ENCODE measurements at places on chromosomes 6 and 20.

- DNase-seq = no peak
Observed at GRCh38 chr6:163369141-163369540, 45.4 kb upstream of the QKI start.

GRCh38 chr6:12844284-12845223 lies 128.0 kb downstream of the PHACTR1 start:
- no peak for DNase-seq

GRCh38 chr20:31860390-31861134 lies 9.8 kb downstream of the DUSP15 start:
- DNase-seq = no peak

GRCh38 chr6:159695984-159696383 lies 2.9 kb upstream of the SOD2 start:
- no peak for DNase-seq

DNA sequence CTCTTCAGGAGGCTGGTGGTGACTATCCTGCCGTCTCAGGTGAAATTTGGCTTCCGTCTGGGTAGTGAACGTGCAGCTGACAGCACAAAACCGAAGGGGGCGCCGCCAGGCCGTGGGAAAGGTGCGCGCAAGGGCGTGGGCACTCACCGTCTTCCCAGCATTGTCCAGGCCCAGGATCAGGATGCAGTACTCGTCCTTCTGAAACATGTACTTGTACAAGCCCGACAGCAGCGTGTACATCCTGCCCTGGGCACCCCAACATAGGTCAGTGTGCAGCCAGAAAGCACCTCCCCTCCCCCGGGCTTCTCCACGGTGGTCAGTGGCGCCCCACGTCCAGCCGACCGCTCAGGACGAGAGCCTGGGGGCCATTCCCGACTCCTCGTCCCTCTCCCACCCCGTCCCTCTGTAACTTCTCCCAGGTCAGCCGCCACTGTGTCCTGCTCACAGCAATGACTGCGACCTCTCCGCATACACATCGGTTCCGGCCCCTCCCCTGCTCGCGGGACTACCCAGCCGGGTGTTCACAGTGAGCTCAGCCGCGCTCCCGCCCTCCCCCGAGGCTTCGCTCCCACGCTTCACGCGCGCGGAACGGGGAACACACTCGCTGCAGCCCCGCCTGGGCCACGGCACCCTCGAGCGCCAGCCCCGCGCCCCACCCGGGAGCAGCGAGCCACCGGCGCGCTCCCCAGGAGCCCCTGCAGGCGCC lies 771 bp downstream of the ARFRP1 start:
- peak; percentile 35 for DNase-seq

DNA sequence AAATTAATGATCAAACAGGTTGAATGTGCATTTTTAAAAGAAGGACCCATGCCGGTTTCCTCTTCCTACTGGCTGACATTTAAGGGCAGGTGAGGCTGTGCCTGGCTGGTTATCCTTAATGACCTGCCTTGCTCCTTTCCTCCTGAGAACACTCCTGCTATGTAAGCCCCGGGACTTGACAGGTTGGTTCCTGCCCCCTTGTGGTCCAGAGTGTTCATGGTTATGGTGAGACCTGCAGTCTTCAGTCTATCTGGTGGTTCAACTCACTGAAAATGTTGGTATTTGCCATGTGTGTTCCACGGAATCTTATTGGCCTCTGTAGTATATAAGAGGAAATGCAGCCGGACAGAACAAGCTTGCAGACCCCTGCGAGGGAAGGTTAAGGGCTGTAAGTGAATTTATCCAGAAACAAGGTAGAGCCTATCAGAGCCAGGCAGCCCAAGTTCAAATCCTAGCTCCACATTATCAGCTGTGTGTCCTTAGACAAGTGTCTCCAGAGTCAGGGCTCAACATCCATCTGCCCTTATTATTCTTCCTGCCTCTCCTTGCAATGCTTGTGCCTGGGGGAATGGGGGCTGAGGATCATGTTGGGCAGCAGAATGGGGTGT lies 5.2 kb upstream of the BPIFA3 start:
- no peak for DNase-seq

DNA sequence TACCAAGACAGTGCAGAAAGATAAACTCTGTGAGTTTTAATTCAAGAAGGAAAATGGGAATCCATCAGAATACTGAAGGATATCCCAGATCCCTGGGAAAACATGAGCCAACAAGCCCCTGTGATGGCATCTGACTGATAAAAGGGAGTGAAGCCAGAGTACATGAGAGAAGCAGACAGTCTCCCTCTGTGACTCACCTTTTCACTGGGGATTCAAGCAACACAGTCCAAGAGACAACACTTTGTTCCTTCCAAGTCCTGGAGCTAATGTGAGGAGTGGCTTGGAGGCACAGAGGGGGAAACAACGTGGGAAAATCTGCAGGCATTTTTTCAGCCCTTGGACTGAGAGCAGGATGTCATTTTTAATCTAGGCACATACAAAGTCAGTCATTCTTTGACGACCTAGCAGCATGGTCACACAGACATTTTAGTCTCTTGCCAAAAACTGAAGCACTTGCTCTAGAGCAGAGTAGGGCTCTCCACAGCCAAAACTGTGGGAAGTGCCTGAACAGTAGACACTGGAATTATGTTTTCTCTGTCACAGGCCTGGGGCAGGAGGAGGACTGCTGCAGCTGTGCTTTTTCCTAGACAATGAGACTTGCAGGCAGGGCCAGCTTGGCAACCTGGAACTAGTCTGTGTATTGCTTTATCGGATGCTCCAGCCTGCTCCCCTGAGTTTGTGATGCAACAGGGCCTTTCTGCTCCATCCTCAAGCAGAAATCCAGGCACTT lies 465.0 kb upstream of the GJE1 start:
- no peak for DNase-seq

DNA sequence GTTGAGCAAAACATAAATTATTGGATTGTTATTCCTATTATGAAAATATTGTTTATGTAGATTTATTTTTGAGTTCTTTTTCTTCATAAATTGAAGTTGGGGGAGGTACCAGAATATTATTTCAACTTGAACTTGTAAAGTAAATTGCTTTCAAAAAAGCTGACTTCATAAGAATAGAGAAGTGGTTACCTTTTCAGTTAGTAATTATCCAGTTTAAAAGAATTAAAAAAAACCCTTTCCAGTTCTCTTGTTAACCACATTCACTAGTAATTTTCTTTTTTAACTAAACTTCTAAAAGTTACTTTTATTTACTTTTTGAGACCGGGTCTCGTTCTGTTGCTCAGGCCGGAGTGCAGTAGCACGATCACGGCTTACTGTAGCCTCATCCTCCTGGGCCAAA lies 124.3 kb downstream of the CDKAL1 start:
- DNase-seq = no peak

- DNase-seq = no peak
Observed at GRCh38 chr6:170076466-170077165, 214.3 kb downstream of the DLL1 start.

- no peak for DNase-seq
Observed at GRCh38 chr20:45892828-45893500, 1.8 kb downstream of the CTSA start.

- no peak for DNase-seq
Observed at GRCh38 chr6:138546733-138547185, 47.5 kb upstream of the NHSL1 start.

- no peak for DNase-seq
Observed at GRCh38 chr20:44188752-44189151, 1.8 kb upstream of the JPH2 start.

DNA sequence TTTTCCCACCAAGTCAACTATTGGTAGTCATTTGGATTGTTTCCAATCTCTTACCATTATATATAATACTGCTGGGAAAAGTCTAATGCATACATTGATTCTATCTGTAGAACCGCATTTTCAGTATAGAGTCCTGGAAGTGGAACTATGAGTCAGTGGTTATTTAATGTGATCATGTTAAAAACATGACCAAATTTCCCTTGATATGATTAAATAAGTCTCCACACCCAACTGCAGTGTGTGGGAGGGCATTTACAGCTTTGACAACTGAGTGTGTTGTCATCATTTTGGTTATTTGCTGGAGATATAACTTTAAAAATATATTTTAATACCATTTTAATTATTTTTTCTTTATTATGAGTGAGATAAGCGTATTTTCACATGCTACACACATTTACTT lies 1027.6 kb downstream of the EYS start:
- no peak for DNase-seq

- no peak for DNase-seq
Observed at GRCh38 chr20:44494681-44495080, 19.0 kb downstream of the TTPAL start.

- DNase-seq = no peak
Observed at GRCh38 chr6:21831521-21832291, 238.2 kb downstream of the SOX4 start.

- DNase-seq = no peak
Observed at GRCh38 chr6:104606361-104606760, 253.4 kb downstream of the HACE1 start.

- DNase-seq = no peak
Observed at GRCh38 chr20:54132612-54133433, 41.0 kb downstream of the CYP24A1 start.

- no peak for DNase-seq
Observed at GRCh38 chr20:58144096-58144495, 84.4 kb downstream of the ANKRD60 start.

DNA sequence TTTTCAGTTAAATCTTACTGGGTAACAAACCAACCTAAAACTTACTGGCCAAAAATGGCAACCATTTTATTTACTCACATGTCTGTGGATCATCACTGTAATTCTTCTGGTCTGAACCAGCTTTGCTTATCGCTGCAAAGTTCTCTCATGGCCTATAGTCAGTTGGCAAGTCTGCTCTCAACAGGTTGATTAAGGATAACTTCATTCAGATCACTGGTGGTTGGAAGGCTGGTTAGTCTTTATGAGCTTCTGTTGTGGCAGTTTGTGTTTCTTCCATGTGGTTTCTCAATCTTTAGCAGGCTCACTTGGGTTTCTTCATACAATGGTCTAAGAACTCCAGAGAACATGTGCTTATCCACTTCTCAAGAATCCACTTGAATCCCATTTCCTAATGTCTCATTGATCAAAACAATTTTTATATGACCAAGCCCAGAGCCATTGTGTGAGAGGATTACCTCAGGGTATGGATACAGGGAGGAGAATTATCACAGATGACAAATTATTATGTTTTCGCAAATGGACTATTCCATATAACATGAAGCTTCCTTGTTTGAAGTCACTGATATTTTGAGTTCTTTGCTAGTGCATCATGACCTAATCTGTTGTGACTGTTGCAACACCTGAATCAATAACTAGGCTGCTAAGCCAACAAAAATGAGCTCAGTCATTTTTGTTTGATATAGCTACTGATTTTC lies 155.4 kb upstream of the BMP2 start:
- no peak for DNase-seq

GRCh38 chr20:23046431-23046830 lies 3.0 kb downstream of the THBD start:
- no peak for DNase-seq

- no peak for DNase-seq
Observed at GRCh38 chr6:110597761-110598160, 121.3 kb upstream of the SLC22A16 start.

- DNase-seq = no peak
Observed at GRCh38 chr20:63234693-63235398, 859 bp upstream of the BIRC7 start.

GRCh38 chr20:11221046-11221445 lies 547.2 kb upstream of the JAG1 start:
- DNase-seq = no peak

DNA sequence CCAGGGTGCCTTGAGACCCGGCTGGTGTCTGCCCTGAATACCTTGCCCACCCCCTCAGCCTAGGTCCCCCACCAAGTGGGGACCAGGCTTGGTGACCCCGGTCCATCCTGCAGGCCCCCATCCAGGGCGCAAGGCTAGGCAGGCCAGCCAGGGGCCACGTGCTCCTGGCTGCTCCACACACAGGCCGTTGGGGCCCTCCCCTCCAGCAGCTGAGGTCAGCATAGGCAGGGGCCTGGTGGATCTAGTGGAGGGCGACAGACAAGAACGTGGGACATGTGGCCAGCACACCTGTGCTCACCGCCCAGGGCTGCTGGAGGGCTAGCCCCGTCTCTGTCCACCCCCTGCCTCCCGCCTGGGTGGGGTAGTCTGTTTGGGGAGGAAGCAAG lies 7.5 kb upstream of the HRH3 start:
- DNase-seq = no peak

GRCh38 chr6:27157459-27158315 lies 89.8 kb upstream of the PRSS16 start:
- peak; percentile 47 for DNase-seq

- DNase-seq = no peak
Observed at GRCh38 chr20:49970498-49970897, 12.3 kb upstream of the SNAI1 start.

DNA sequence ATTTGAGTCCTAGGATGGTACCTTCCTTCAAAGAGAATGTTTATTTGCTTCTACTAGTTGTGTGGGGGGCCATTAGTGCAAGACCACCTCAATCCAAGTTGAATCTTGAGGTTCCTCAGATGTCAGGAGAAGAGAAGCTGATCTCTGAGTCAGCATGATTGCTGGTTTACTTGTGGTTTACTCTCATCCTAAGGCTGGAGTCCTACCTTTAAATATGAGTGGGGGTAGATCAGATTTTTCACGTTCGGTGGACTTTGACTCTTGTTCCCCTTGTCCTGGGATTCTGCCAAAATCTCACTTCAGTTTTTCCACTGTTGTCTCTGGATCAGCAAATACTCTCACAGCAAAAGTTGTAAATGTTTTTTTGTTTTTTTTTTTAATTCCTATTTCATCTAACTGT lies 84.6 kb upstream of the F13A1 start:
- no peak for DNase-seq

DNA sequence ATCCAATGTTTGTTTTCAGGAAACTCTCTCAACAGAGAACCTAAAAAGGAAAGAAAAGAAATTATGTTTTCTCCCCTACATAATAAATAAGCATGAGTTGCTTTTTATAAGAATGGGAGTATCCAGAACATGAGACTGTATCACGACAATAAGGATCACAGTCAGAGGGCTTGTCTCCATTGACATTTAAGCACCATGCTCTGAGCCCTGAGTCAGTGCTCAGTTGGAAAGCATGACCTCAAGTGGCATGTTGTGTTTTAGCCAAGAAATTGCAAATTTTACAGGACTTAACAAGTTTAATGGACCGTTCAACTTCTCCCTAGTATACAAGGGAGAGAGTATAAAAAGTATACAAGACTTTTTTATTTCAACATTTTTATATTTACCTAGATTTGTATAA lies 431.6 kb downstream of the GJA1 start:
- no peak for DNase-seq

DNA sequence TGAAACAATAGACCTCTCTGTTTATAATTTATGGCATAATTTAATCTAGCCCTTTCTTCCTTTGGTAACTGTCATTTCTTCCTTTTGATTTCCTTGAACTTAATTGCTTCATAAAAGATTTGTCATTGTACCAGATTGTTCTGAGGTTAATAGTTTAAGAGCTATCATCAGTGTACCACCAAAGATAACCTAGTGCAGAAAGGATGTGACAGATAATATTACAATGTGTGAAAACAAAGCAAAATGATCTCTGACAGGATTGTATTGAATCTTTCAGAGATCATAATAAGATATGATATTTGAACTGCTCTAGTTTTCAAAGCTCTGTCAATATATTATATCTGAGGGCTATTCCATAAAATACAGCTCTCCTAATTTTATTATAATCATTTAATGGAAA lies 132.1 kb upstream of the PTCHD4 start:
- DNase-seq = no peak
